ENCODE measurements at places on chromosomes 1 and 21.

- no peak for DNase-seq
These were observed 73.9 kb downstream of the CACHD1 start for GRCh38 chr1:64543831-64544230.

GRCh38 chr1:31105646-31106045 lies 40.1 kb upstream of the PUM1 start:
- DNase-seq, result no peak

DNA sequence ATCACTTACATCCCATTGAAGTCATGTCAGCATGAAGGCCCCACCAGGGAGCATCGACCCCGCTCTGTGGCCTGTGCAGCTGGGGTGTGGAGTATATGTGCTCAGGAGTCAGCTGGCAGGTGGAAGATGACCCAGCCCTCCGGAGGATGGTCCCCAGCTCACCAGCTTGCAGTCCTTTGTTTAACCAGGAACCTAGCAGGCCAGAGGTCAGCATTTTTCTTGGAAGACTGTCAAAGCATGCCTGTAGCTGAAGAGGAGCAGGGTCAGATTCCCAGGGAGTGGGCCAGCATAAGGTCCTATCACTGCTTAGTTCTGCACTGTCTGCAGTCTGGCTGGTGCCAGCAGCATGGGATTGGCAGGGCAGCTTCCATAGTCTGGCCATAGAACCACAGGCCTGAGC lies 12.7 kb downstream of the NFASC start:
- no peak for DNase-seq

DNA sequence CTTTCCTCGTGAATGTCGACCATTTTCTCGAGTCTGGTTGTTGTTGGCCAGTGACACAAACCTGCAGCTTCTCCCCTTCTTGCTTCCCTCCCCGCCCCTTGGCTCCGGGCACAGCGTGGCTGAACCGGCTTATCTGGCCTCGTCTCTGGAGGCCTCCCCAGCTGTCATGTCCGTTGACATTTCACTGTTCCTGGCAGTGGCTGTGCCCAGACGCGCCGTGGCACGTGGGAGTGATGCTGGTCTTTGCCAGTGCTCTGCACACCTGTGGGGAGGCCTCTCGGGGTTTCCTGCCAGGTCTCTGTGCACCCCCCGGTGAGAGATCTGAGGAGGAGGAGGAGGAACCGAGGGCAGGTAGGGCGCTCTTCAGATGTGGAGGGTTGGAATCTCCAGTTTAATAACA lies 23.7 kb downstream of the SKI start:
- no peak for DNase-seq

GRCh38 chr1:77475641-77476040 lies 193.8 kb downstream of the AK5 start:
- no peak for DNase-seq

DNA sequence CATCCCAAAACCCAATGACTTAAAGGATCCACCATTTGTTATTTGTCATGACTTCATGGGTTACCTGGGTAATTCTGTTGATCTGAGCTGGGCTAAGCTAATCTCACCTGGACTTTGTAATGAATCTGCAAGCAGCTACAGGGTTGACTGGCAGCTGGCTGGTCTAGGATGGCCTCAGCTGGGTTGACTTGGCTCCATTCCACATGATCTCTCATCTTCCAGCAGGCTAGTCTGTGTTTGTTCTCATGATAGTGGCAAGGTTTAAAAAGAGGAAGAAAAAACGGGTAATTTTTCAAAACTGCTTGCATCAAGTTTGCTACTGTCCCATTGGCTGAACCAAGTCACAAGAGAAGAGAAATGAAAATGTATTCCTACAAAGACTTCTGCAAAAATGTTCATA lies 24.8 kb upstream of the ZMYM4 start:
- no peak for DNase-seq

DNA sequence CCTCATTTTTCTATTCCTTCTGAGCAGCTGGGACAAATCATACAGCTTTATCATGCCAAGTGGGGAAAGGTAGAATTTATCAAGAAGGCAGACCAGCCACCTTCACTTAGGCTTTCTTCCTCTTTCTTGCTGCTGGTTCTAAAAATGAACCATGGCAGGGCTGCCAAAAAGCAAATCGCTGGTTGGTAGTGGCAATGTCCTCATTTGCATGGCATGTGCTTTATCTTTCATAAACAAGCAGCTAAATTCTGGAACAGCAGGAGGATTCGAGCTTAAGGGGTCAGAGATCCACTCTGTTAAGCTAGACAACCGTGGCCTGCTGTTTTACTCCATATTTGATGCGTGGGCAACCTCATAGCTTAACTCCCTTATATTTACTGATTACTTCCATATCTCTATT lies 91.3 kb downstream of the RPE65 start:
- no peak for DNase-seq

DNA sequence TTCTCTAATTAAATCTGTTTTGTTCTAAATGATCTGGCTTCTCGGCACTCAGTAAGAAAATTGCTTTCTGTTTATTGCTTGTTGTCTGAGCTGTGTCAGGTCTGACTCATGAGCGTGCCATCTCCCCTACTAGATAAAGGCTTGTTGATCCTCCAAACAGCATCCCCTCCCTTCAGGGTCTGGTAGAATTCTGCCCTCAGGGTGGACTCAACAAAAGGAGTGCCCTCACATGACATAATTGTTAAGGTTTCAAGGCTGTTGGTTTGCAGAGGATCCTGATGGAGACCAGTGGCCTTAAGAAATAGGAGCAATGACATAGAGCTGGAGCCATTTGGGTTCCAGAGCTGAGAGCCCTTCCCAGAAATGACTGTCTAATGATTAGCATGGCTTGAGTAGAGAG lies 36.0 kb upstream of the ATP2B4 start:
- DNase-seq, result no peak

DNA sequence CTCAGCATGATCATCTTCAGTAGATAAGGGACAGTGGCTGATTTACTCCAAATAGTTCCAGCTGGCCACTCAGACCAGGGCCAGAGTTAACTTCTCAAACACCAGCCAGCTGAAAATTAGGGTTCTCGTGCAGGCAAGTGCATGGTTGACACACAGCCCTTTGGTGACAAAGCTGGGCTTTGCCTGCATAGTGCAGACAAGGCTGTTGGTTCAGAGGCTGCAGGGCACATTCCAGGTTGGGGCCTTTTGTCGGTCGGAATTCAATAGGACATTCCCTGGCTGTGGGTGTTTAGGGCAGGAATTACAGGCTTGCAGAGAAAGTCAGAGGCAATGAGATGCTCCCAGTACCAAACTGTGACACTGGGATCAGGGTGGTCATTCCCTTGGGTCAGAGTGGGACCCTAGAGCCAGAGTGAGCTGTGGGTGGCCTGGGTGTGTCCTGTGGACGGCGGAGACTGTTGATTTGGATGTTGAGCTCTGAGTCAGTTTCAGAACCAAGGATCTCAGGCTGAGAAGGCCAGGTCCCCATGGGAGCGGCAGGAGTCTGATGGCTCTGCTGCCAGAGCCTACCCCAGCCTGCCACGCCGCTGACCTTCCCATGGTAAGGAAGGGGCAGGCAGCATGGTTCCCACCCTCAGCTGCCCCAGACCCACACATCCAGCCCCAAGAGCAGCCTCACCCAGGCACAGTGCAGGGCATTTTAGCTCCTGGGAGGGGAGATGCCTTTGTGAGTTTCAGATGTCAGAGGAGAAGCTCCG lies 56.2 kb downstream of the STUM start:
- no peak for DNase-seq

DNA sequence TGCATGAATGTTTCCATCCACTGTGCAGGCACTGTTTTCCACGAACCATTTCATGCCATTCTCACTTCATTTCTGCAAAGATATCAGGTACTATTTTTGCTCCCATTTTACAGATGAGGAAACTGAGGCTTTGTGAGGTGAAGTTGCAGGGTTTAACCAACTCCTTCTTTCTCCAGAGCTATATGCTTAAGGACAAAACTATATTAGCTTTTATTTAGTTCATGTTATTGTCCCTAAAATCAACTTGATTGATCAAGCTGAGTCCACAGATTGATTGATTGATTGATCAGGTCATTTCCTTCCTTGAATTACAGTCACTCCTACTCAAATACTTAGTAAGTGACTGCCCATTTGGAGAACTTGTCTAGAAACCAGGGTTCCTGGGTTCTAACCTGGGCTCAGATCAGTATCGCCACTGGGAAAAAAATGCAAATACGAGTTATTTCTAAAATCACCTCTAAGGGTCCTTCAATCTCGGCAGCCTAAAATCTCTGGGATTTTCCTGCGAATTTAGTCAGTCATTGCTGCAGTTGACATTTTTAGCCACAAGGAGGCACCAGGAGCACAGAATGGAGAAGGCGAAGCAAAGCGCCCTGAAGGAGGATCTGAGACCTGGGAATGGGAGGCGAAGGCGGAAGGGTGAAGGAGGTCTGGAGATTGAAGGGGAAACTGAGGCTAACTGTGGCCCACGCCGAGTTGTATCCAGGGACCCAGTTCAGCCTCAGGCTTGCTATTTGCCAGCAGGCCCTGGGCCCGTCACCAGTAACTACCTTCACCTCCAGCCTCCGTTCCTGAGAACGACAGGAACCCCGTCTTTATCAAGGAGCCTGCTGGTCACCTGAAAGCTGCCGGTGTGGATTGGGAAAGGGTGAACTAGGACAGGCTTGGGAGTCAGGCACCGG lies 14.3 kb upstream of the MUL1 start:
- DNase-seq, result peak; percentile 28

GRCh38 chr1:59523745-59524450 lies 227.0 kb downstream of the FGGY start:
- no peak for DNase-seq

Data from activated CD4-positive, alpha-beta T cell treated with anti-CD3 and anti-CD28 coated beads, Interleukin-2, amount 50 U/mL, for 24 hours (primary cell).